Type B pancreatic cell (in vitro differentiated cells): ENCODE measurements at places on chromosomes 7 and 10.

- DNase-seq, result no peak
Measured at GRCh38 chr7:80711531-80711930, 73.1 kb downstream of the CD36 start.

DNA sequence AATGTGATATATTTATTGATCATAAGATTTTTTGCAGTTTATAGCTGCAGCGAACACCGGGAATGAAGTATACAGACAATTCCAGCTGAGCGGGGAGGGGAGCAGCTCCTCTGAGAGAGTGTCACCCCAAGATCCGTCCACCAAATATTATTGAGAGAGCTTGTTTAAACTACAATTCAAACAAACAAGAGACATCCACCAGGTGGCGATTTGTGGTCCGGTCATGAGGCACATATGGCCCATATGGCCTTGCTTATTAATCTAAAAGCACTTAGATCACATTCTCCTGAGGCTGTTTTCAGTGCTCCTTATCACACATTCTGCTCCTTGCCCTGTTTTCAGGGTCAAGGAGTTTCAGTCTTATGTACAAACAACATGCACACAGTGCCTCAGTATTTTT, 83.1 kb downstream of the THSD7A start:
- no peak for DNase-seq

DNA sequence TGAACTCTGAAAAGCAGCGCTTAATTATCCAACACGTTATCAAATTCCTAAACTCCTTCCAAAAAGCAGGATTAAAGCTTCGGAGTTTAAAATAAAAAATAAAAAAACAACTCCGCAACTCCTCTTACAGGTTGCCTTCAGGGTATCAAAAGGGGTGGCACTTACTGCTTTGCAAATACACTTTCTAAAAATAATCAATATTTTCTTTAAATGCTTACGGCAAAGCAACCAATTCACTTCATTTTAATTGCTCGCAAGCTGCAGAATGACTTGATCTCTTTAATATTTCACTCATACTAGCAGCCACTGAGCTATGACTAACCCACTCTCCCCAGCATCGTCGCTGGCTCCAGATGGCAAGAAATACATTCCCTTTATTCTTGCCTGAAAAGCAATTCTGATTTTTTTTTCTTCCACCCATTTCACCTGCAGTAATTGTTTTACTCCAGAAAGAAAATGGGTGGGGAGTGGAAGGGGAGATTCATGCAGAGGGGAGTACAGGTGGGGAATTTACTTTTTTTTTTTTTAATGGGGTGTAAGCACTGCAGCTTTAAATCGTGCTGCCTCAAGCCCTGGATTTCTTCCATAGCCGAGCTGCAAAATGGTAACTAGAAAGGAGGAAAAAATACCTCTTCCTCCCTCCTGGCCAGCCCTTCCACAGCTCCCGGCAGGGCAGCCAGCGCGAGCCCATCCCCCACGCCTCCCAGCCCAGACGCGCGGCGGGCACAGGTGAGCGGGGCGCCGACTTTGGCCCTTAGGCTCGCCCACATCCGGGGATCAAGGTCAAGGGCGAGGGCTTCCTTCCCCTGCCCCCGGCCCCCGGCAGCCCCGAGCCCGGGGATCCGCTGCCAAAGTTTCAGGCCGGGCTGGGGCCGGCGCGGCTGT, 54.2 kb upstream of the FHIP2A start:
- DNase-seq, result no peak

GRCh38 chr10:103417601-103418000, 21.2 kb downstream of the PDCD11 start:
- DNase-seq, result no peak

- DNase-seq, result no peak
Measured at GRCh38 chr7:96979551-96980276, 25.6 kb upstream of the DLX6 start.

DNA sequence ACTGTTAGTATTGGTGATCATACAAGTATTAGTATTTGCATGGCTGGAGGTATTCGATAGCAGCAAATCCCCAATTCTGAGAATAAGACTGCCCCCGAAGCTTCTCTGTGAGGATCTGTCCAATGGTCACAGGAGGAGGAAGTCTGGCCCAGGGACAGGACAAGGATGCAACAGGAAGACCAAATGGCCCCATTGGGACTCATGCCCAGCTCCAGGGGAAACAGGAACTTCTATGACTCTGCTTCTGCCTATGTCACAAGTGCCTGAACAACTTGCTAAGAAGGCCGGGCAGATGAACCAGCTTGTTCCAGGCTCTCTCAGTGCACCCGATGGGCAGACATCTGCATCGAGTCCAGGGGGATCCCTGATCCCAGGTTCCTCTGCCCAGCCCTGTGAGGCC, 172.0 kb upstream of the GRB10 start:
- DNase-seq, result no peak

DNA sequence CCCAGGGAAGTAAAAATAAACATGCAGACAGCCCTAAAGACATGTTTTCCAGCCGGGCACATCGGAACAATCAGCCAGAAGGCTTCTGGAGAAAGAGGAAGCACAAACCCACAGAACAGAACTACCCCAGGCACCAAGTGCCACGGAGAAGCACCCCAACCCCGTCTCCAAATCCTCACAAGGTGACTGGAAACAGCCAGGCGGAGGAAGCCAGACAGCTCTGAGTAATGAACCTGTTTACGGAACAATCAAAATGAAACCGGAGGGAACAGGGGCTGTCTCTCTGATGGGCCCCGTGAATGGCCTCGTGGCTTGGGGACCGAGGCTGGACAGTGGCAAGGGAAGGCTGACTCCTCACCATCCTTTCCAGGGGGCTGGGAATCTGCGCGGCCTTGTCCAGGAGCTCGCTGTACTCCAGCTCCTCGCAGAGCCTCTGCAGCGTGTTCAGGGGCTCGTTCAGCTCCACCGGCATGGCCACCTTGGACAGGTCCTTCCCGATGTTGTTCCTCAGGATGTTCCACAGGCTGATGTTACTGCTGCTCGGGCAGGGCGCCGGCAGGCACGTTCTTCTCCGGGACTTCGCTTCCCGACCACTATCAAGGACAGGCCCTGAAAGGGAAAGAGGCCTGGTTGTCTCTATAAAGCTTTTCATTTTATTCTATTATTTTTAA, 77.0 kb upstream of the GSDME start:
- DNase-seq, result no peak

GRCh38 chr10:109411917-109412316, 511.4 kb downstream of the XPNPEP1 start:
- no peak for DNase-seq

DNA sequence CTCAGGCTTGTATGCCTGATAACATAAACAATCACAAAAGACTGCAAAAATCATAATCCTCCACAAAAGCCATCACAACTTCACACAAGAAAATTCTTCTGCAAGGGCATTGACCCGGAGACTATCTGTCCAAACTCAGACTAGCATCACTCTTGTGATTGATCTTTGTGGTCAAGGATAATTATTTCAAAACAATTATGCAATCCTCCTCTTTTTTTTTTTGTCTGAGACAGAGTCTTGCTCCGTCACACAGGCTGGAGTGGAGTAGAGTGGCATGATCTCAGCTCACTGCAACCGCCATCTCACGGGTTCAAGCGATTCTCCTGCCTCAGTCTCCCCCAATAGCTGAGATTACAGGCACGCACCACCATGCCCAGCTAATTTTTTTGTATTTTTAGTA, 22.2 kb downstream of the CDNF start:
- DNase-seq, result no peak

DNA sequence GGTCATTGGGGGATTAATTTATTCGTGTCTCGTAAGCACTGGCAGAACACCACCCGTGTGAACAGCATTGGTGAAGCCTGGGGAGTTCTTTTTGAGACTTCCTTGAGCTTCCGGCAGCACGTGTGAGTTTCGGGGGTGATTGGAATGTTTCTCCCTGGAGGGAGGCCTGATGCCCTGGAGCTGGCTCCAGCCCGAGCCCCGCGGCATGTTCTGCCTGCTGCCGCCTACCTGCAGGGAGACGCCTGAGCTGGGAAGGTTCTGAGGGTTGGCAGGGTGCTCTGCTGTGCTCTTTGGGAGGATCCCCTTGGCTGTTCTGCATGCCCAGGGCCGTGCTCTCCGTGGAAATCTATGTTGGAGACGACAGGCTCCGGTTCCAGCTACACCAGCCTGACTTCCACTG, 159.3 kb downstream of the MGMT start:
- no peak for DNase-seq

- no peak for DNase-seq
Measured at GRCh38 chr7:134851141-134851540, 71.7 kb downstream of the CALD1 start.

- no peak for DNase-seq
Measured at GRCh38 chr7:150950496-150951180, 27.5 kb downstream of the KCNH2 start.

- DNase-seq, result no peak
Measured at GRCh38 chr7:69957661-69958060, 359.4 kb downstream of the AUTS2 start.

- DNase-seq, result peak; percentile 83
Measured at GRCh38 chr7:48089046-48090003, at the start of gene UPP1. Gene UPP1 (plus strand): TSS chr7:48089265. CDS start chr7:48094784, 5,519 bp downstream.

GRCh38 chr7:140924019-140924820, 509 bp downstream of the BRAF start:
- DNase-seq, result peak; percentile 84

- DNase-seq, result no peak
Measured at GRCh38 chr7:18426564-18427226, 68.9 kb upstream of the HDAC9 start.

DNA sequence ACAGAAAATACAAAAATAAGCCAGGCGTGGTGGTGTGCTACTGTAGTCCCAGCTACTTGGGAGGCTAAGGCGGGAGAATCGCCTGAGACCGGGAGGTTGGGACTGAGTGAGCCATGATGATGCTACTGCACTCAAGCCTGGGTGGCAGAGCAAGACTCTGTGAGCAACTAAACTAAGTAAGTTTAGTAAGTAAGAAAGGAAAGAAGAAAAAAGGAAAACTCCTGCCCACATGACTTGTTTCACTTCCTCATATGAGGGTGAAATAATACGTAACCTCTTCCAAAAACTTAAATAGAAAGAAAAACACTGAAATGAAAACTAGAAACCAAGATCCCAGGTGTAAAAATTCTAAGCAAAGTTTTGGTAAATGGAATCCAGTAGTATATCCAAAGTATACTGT, 79.6 kb downstream of the LARP4B start:
- DNase-seq, result no peak

DNA sequence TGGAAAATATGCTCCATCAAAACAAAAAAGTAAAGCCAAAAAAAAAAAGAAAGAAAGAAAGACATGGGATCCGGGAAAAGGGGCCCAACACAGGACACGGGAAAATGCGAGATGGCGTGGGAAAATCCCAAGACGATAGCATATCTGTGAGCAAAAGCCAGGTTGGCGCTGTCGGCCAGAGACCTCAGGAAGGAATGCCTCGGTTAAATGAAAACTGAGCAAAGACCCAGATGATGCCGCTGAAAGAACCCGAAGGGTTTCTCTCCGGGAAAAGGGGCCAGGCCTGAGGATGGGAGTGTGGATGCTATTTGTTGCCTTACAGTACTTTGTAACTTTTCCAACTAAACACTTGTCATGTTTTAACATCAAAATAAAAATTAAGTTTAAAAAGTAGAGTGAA, 49.5 kb upstream of the PPP2R2D start:
- peak; percentile 32 for DNase-seq

DNA sequence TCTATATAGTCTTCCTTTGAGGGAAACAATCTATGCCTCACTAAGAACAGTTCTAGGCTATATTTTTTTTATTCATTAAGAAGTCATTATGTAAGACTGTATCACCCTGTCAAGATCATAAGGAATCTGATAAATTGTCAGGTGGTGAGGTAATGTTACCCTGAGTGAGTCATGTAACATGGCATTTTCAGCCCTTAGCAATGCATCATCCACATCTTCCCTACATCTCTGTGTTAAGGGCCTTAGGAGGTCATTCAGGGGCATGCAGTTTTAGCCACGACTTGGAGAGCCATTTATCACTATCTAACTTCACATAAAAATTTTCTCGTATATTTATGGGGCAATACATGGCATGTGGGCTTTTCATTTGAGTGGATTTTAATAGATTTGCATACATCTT, 924.5 kb upstream of the MBL2 start:
- no peak for DNase-seq

DNA sequence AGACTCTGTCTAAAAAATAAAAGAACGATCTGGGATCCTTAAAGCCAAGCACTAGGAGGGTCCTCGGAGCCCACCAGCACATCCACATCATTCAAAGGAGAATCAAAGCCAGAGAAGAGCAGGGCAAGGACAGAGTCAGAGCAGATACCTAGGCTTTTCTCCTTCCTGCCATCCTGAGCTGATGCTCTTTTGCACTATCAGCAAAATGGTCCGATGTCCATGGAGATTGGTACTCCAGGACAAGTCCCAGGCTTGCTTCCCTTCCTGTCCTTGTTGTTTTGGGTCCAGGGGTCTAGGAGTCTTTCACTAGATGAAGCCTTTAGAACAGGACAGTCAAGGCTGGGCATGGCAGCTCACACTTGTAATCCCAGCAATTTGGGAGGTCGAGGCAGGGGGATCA, 58.0 kb upstream of the ELN start:
- no peak for DNase-seq

- DNase-seq, result no peak
Measured at GRCh38 chr10:100349672-100350071, 2.6 kb downstream of the SCD start.

GRCh38 chr7:66800591-66800990, 60.1 kb downstream of the RABGEF1 start:
- DNase-seq, result peak; percentile 40

DNA sequence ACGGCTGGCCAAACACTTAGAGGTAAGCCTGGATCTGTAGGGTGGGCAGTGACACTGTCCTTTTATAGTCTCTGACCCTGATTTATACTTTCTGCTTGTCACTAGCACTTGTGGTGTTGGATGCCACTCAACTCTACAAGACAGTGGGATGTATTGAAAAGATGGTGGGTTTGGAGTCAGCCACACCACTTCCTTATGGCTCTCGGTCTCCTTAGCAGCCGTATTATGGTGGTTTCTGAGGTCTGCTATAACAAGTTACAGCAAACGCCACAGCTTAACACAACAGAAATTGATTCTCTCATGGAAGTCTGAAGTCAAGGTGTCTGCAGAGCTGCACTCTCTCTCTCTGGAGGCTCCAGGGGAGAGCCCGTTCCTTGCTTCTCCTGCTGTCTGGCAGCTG, 14.7 kb downstream of the ITIH2 start:
- no peak for DNase-seq

DNA sequence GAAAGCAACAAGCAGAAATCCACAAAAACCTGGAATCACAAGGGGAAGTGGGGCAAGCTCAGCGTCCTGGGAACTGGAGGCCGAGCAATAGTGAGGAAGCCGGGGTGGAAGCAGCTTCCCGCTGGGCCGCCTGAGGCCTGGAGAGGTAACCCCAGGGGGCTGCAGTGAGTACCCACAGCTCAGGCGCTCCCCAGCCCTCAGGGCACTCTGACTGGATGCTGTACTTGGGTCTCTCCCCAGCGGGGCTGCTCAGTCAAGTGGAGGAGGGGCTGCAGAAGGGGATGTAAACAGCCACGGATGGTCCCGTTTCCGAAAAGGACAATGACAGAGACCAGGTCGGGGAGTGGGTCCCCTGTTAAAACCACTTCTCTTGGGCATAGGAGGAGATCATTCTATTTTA, 50.3 kb downstream of the SLIT1 start:
- no peak for DNase-seq
